Heart right ventricle (tissue), 16 donors: ENCODE measurements at places on chromosomes 5 and 9.

GRCh38 chr5:88602584-88602983 is 280.4 kb downstream of the MEF2C start:
- DNase-seq = no peak

DNA sequence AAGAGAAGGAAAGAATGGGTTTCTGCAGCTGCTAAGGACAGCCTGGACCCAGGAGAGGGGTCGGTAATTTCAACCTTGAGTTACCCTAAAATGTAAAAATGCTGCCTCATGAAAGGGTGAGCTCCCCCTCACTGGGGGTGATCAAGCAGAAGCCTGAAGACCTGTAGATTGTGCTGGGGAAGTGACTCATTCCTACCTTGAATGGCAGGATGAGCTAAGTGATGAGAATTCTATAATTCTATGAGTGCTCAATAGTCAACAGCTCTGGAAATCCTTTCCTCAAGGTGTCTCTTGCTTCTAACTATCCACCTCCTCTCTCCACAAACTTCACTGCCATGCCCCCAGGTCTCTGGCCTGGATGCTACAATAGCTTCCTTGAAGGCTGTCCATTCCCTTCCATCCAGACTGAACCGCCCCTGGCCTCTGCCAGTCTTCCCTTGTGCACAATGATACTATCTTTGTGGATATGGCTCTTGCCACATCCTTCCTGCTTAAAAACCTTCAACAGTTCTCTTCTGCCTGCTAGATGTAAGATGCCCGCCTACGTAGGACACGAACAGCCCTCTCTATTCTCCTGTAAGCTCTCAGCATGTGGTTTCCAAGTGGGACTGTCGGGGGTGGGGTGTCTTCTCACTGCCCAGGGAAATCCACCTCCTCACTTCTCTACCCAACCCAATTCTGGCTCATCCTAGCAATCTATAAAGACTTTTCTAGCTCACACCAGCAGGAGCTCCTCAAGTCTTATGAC is 50.6 kb downstream of the PTPN3 start:
- no peak for DNase-seq

DNA sequence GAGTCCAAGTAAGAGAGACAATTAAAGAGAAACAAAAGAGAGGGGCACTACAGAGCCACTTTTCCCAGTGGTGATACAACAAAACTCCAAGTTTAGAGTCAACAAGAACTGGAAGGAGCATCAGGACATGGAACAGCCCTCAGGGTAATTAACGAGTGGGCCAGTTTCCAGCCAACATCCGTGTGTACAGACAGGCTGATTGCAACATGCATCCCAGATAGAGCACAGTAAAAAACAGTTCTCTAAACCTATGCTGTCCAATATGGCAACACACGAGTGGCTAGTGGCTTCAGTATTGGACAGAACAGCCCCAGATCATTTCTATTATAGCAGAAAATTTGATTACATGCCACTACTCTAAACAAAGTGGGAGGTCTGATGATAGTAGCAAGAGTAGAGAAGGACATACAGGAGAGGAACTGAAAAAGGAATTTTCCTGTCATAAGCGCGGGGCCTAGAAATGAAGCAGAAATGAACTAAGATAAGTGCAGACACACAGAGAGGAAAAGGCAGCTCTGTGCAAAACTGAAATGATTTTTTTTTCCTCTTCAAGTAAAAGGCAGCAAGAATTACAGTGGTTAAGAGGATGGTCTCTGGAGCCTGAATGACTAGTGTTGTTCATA is 175.6 kb upstream of the CCNG1 start:
- no peak for DNase-seq

- no peak for DNase-seq
Measured at GRCh38 chr9:130639866-130640555, 24.4 kb upstream of the PRDM12 start.

- no peak for DNase-seq
Measured at GRCh38 chr9:97753975-97754374, 56.8 kb upstream of the XPA start.
